Lung microvascular endothelial cell (primary cell): ENCODE measurements at places on chromosomes 2 and 18. TPM values are rescaled to one million over a fixed set of nuclear protein-coding genes. Genes with fewer than 3 reads are reported as not detected.

The TRPM8 gene
- not detected in 2 replicates for total RNA-seq

The DDX18 gene
- 29.9 and 42.9 TPM in 2 replicates for total RNA-seq

The ALPG gene
- not detected in 2 replicates for total RNA-seq

The ANKRD30BL gene
- not detected in 2 replicates for total RNA-seq

The SERPINB10 gene
- total RNA-seq: not detected in 2 replicates

The GCG gene
- not detected in 2 replicates for total RNA-seq

The C2orf72 gene
- total RNA-seq: 2.0 and 3.4 TPM in 2 replicates

The CDH20 gene
- under 0.01 TPM in 2 replicates for total RNA-seq

The SLC30A3 gene
- 7.8 and 16.9 TPM in 2 replicates for total RNA-seq

The SLC35G4 gene
- not detected in 2 replicates for total RNA-seq

The LAMA1 gene
- total RNA-seq: 0.20 and 0.22 TPM in 2 replicates

The TXNDC2 gene
- under 0.01 TPM in 1 of 2 replicates, not detected in the other for total RNA-seq
